Stimulated activated CD8-positive, alpha-beta memory T cell treated with anti-CD3 and anti-CD28 coated beads, Interleukin-4, amount 100 ng/mL, for 24 hours (primary cell): ENCODE measurements at places on chromosomes 3 and 15.

DNA sequence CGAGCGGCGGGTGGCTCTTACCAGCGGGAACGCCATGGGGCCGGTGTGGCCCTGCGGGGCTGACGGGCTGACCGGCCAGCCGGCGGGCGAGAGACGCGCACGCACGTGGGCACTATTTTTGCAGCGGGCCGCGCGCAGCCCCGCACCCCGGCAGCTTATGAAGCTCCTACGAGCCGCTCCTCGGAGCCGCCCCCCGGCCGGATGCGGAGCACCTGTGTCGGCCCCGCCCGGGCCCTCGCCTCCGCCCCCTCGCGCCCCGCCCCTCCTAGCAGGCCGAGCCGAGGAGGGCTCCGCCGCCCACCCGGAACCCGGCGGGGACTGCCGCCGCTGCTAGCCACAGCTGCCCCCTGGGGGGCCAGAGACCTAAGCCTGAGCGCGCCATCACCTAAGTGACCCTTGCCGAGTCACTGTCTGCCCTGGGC is 683 bp upstream of the CPEB1 start:
- DNase-seq, result peak; percentile 56

- no peak for DNase-seq
Observed at GRCh38 chr3:107958146-107958545, 132.7 kb downstream of the CD47 start.

GRCh38 chr15:67179411-67179995 is 75.0 kb downstream of the AAGAB start:
- DNase-seq, result no peak

DNA sequence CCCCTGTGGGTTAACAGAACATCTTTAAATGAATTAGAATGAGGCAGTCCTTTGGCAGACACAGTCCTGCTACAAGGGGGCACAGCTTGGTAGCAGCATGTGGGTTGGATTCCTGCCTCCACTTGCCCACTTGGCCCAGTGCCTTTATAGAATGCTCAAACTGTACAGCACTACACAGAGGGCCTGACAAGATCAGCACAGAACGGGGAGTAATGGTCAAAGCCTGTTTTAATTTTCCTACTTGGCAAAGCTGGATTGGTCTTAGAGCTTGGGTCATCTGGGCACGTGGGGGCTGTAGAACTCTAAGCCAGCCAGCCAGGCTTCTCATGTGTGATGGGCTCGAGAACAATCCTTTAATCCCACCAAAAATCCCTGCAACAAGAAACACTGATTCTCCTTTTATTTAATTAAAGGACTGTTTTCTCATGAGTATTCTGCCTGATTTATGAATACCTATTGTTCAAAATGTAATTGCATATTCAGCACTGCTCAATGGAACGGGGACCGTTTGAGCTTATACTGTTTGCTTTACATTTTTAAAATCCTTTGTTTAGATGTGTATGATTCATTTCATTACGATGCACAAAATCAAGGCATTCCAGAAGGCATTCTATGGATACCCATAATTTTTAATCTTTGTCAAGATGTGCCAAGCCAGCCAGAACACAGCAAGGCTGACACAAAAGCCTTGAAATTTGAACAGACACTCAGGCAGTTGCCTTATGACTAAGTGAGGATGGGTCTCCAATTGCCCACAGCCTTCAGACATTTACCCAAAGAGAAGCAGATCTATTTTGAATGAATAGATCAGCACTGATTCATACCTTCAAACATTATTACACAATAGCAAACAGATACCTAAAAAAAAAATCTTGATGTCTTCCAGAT is 249.3 kb upstream of the TGFBR2 start:
- DNase-seq, result no peak

- no peak for DNase-seq
Observed at GRCh38 chr3:168558728-168559411, 463.1 kb upstream of the GOLIM4 start.

- no peak for DNase-seq
Observed at GRCh38 chr15:45921376-45921775, 286.5 kb downstream of the SQOR start.

GRCh38 chr3:18111796-18112232 is 313.3 kb downstream of the SATB1 start:
- DNase-seq, result no peak

DNA sequence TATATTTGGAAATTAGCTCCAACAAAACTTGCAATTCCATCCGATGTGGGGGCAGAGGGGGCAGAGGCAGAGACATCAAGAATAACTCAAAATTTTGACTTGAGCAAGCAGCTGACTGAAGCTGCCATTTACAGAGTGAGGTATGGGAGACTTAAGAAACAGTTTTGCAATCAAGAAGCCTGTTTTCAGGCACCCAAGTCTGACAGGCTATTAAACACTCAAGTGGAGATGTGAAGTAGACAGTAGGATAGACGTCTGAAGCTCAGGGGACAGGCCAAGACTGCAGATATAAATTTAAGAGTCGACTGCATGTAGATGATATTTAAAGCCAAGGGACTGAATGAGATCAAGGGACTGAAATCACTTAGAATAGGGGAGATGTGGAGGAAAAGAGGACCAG is 9.9 kb upstream of the SH3BP5 start:
- no peak for DNase-seq

- DNase-seq, result no peak
Observed at GRCh38 chr15:99984491-99985243, 251.4 kb upstream of the LYSMD4 start.

DNA sequence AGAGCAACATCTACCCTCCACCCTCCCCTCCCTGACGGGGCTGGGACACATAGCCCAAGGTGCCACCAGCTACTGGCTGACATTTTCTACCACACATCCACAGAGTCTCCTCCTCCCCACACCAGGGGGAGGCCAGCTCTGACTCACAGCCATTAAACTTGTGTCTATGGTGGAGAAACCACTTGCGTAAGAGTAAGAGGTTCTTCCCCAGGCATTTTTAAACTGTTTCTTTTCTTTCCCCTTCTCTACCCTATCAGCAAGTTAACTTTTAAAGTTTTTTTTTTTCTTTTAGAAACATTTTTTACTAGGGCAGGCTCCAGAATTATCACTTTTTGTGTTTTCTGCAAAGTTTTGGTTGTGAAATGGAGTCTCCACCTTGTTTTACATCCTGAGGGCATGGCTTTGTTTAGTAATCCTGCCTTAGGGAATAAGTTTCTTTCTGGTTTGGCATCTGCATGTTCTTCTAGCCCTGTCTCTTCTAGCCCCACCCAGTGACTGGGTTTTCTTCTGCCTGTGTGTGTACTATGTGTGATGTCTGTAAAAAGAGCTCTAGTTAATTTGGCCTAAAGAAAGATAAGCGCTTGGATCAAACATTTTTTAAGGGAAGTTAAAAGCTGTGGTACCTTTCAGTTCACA is 148.8 kb upstream of the GADL1 start:
- no peak for DNase-seq

GRCh38 chr15:80645494-80646065 is 49.5 kb upstream of the ABHD17C start:
- no peak for DNase-seq

DNA sequence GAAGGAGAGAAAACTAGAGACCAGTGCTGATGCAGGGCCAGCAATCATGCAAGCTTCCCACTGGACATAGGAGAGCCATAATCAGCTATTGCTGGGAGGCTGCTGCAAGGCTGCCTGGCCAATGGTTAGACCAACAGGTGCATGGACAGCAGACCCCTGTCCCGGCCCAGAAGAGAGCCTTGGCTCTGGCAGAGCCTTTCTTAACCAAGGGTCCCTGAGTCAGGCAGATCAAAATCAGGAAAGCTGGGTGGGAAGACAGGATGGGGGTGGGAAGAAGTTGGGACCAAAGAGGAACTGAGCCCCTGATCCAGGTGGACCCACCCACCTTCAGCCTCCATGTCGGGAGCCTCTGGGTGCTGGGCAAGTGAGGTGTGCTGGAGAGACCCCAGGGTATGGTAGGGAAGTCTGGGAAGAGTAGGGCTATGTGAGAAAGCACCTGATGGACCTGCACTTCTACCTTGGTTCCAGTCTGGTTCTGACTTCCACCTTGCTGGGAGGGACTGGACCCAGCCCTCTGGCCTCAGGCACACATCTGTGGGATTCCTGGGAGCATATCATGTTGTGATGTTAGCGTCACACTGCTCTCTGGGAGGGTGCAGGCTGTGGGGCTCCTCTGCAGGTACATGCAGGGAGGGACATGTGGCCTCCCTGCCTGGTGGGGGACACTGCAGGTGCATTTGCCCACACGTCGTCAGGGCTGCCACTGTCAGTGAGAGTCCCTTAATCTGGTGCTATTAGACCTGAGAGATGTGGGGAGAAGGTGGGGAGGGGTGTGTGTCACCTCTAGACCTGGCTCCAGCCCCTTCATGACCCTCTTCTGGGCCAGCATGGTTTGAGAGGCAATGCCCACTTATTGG is 24.7 kb downstream of the KY start:
- no peak for DNase-seq

DNA sequence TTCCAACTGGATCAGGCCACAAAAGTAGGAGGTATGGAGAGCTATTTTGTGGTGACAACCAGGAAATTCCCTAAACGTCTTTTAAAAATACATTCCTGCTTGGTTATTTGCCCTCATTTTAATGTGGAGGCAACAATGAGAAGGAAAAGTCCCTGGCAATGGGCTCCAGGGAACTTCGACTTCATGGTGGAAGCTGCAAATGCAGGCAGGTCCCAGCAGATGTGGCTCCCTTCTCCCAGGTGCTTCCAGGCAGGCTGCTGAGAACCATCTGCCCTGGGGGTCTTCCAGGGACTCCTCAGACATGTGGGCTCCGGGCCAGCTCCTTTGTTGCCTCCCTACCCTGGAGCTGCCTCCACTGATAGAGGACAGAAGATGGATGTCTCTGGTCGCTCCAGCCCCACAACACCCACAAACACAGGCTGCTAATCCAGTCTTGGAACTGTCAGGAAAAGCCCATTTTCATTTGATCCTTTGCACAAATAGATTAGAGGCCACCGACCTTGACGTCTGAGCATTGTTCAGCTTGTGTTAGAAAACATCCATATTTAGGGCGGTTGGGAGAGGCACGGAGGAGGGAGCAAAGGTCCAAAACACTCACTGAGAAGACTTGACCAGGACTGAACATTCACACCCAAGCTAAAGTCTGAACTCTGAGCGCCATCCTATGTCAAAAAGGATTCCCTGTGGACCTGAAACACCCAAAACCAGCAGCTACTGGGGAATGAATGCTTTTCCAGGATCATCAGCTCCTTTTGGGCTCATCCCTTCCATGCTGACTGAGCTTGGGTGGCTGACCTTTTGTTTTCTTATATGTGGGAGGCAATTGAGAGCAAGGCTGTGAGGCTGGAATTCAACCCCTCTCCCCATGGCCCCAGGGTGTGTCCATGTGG is 30.2 kb upstream of the SLCO2A1 start:
- DNase-seq, result no peak

DNA sequence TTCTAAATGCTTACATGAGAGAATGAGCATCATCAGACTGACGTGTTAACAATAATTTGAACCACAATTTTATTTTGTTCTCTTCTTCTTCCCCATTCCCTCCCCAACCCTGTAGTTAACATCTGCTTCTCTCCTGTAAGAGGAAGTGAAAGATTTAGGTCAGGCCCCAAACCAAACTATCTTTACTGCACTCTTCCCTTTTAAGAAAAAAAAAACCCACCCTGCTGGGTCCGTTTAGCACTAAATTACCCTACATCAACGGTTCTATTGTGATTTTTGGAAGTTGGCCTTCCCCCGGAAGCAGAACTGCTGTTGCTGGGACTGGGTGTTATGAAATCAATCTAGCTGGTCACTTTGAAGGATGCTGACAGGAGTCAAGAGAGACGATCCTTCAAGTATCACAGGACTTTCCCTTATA is 49.4 kb downstream of the NFKBIZ start:
- no peak for DNase-seq

DNA sequence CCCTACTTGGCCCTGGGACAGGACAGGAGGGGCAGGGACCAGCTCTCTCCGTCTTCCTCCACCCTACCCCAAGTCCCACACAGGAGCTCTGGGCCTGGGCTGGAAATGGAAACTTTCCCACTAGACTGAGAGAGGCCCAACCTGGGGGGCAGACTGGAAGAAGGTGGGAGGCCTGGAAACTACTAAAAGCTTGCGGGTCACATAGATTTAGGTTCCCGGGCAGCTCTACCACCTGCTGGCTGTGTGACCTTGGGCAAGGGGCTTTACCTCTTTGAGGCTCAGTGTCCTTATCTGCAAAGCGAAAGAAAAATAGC is 49.9 kb upstream of the CCDC174 start:
- no peak for DNase-seq

DNA sequence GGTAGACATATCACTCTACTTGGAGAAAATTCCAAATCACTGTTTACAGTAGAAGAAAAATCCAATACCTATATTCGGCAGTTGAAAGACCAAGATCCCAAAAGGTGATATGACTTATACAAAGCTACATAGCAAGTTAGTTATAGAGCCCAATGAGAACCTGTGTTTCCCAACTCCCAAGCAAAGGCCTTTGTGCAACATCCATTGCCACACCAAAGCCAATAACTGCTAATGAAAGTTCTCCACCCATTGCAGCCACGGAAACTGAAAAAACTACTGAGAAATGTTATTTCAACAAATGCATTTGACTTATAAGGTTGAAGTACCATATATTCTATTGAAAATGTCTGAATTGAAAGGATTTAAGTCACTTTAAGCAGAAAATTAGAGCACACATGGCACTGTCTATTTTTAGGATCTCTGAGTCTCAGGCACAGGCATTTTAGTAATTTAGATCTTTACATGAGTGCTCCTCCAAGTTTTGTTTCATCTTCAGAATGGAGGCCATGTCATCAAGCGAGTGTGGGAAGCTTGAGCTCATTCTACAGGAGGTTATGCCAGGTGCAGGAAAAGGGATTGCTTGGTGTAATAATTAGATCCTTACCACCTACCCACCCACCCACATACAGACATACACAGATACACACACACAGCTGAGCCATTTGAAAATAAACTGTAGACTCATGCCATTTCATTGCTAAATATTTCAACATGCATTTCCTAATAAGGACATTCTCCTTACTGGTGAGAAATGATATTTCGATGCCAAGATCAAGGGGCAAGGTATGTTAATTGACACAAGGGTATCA is 19.7 kb upstream of the ANO10 start:
- DNase-seq, result no peak

DNA sequence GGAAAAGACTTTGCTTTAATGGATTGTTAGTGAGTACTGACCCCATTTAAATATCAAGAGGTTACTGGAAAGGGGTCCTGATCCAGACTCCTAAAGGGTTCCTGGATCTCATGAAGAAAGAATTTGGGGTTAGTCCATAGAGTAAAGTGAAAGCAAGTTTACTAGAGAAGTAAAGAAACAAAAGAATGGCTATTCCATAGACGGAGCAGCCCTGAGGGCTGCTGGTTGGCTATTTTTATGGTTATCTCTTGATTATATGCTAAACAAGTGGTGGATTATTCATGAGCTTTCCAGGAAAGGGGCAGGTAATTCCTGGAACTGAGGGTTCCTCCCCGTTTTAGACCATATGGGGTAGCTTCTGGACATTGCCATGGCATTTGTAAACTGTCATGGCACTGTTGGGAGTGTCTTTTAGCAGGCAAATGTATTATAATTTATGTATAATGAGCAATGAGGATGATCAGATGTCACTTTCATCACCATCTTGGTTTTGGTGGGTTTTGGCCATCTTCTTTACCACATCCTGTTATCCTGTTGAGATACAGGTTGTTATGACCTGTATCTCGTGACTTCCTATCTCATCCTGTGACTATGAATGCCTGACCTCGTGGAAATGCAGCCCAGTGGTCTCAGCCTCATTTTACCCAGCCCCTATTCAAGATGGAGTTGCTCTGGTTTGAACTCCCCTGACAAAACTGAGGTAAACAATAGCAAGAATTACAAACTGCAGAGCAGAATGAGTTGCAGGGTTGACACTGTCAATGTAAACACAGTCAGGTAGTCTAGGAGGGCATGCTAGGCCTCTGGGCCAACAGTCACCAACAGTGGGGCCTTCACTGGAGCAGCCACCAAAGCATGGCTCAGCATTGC is 10.3 kb upstream of the GPR160 start:
- DNase-seq, result no peak
